ENCODE measurements at places on chromosomes 3 and 15.

DNA sequence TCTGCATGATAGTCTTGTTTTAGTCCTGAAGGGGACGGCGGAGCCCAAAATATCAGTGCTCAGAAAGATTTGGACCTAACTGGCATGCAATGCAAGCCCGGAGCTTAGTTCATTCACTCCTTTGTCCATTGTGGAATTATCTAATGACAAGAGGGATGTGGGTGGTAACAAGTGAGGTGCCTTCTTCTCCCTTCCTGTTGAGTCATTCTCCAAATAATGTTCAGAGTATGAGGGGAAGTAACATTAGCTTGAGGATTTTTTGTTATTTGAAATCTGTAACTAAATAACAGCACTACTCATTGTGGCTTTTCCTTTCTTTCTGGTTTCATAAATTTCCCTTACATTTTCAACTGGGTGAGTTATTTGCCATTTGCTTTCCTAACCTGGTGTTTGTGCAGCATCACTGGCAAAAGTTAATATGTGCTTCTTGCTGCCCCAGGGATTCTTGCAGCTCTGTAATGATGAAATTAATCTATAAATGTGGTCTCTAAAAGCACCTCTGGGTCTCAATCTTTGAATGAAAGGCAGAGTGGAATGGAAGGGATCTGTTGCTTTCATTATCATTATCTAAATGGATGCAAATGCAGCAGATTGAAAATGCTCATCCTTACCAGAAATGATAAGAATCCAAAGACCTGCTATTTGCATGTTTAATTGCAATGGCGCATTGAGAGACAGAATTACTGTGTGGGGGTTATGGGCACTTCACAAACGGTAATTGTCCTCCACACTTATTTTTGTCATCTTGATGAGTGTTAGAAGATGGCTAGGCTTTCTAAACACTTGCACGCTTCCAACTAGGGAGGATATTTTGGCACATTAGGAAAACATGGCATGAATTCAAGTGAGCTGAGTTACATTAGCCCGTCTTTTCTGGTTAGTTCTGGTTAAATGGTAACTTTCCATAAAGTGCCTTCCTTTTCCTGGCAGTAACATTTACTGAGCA is 89.9 kb upstream of the MITF start:
- DNase-seq: no peak

DNA sequence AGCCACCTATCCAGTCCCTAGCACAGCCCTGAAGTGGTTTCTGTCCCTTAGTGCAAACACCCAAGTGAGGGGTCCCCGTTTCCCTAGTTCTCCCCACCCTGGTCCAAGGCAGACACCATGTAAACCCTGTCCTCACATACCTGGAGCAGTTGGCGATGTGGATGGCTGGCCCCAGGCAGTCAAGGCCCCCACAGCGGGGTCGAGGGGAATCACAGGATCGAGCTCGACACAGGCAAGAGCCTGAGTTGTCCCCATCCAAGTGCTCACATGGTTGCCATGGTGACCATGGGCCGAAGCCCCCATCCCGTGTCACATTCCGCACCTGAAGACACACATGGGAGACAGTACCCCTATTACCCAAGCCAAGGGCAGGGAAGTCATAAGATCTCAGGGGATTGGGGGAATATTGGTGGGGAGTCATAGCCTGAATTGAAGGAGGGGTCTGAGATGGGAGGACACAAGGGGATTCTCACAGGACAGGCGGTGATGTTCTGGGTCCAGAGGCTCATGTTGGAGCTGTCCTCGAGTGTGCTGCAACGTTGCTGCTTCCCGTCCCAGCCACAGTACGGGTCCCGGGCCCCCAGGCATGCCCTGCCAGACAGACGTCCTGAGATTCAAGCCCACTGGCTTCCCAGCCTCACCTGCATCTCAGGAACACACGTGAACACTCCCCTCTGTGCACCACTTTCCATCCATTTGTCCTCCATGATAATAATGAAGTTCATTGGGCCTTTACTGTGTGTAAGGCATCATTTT is 112.1 kb downstream of the SEMA5B start:
- DNase-seq: no peak

DNA sequence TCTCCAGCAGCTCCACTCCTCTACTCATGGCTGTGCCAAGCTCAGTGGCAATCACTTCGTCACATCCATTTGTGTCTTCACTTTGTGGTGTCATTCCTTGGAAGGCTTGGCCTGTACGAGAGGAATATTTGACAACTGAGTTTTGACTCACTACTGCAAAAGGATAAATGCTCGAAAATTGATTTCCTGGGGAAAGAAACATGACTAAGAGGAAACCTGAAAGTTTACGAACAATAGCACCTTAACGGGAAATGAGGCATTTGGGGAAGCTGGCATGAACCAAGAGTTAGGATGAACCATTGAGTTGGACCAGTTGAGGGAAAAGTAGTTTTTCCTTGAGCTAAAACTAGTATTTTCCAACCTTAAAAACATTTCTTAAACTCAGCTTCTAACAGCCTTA is 74.2 kb upstream of the ABHD17C start:
- no peak for DNase-seq

- no peak for DNase-seq
Observed at GRCh38 chr3:115659253-115660220, 36.2 kb downstream of the GAP43 start.

DNA sequence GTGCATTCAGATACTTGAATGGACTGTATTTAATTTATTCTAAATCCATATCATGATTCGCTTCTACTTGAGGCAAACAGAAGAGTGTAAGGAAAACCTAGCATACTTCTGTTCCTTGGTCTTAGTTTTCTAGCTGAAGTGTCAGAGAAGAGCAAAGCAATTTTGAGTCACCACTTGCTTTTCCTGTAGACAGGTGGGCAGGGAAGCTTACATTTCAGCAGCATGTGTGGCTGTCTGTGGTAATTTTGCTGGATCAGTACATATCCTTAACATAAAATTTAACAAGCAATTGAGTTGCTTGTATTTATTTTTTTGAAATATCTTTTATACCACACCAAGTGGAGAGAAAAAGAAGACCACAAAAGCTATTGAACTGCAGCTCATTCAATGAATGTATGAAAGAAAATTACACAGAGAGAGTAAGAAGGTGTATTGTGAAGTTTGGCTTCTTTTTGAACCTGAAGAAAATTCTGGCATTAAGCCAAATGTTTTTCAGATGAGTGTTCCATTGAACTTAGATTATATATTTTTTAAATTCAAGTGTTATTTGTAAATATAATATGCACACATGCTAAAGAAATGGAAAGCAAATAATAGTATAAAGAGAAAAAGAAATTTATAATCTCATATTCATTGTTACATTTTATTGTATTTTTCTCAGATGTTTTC is 747.6 kb downstream of the NAALADL2 start:
- no peak for DNase-seq

DNA sequence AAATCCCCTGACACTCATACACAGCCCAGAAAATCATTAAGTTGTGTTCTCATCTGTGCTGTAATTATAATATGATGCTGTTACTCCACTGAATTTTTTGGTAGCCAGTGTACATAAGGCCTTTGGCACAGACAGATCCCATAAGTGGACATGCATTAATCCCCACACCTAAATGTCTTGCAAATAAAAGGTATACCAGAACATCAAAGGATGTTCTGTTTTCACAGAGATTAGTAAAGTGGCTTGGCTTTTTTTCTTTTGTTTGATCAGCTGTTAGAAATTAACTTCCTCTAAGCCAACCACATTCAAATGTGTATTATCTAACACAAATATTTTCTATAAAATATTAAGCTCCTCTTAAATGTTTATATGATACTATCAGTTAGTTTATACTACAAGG is 2.7 kb downstream of the SST start:
- DNase-seq: no peak

DNA sequence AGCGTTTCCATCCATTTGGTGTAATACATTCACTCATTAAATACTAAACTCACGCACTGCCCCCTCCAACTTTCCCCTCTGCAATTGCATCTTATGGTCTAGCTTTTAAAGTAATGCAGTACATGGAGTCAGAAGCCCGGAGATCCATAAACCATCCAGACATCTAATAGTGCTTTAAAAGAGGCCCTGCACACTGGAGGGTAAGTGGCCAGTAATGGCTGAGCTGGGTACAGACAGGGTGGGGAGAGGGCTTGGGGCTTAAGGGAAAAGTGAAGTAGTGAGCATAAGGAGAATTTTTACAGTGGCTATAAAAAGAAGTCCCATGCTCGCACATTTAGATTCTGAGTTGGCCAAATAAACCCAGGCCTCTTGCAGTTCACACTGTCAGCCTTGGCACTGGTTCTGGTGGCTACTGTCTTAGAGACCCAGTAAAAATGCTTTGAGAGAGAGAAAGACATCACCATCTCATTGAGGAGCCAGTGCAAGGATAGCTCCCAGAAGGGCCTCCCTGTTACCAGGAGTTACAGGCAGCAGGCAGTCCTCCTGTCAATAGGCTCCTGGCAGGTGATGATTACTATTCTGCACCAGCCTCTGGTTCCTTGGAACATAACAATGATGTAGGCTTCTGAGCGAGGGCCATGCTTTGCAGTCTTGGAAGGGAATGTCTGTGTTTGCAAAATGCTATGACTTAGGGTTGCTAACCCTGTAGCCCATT is 112.6 kb upstream of the NEO1 start:
- no peak for DNase-seq

DNA sequence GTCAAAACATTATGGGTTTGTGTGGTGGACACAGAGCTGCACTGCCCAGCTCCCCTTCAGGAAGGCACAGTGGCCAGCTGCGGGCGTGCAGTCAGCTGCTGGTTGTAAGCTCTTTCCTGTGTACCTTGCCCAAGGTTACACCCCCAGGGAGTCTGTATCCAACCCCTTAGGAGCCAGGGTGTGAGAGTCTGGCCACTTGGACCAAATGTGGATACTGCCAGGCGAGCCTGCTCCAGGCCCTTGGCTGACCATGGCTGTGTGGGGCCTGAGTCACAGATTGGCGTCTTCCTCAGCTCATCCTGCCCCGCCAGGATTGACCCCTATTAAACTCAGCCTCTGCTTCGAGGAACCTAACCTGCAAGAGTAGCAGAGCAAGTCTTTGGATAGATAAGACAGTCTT is 56.9 kb downstream of the ABHD5 start:
- DNase-seq: no peak

GRCh38 chr3:129413687-129414506 is 14.5 kb downstream of the EFCAB12 start:
- DNase-seq: no peak

- no peak for DNase-seq
Observed at GRCh38 chr3:64608741-64609140, 79.1 kb downstream of the ADAMTS9 start.

GRCh38 chr3:126294211-126294808 is 62.9 kb downstream of the KLF15 start:
- no peak for DNase-seq

DNA sequence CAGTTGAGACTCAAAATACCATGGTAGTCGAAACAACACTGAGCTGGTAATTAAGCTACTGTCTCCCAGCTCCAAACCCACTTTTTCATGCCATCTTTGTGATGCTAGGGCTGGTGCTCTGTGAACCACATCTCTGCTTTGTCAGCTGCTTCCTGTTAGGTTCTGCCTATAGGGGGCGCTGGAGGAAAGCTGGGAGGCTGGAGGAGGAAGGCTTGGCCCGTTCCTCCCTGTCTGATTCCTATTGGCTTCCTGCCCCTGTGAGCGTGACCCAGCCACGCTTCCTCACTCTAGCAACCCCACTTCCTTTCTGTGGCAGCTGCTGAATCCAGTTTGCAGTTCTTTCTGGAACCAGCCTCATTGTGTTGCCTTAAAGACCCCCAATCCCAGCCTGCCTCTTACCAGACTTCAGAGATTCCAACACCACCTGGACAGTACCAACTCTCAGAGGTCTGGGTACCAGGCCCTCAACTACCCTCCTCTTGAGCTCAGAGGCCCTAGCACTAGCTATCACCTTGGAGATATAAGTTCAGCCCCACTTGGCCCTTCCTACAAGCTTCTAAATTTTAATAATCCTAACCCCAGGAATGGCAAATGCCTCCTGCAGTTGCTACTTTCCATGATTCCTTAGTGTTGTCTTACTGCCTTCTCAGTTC is 120.9 kb downstream of the ERC2 start:
- DNase-seq: peak; percentile 37

GRCh38 chr3:133440652-133441051 is 40.8 kb downstream of the BFSP2 start:
- no peak for DNase-seq

- DNase-seq: no peak
Observed at GRCh38 chr15:100802421-100803170, 77.0 kb upstream of the ALDH1A3 start.

GRCh38 chr3:44870375-44871061 is 3.9 kb upstream of the TGM4 start:
- DNase-seq: no peak

DNA sequence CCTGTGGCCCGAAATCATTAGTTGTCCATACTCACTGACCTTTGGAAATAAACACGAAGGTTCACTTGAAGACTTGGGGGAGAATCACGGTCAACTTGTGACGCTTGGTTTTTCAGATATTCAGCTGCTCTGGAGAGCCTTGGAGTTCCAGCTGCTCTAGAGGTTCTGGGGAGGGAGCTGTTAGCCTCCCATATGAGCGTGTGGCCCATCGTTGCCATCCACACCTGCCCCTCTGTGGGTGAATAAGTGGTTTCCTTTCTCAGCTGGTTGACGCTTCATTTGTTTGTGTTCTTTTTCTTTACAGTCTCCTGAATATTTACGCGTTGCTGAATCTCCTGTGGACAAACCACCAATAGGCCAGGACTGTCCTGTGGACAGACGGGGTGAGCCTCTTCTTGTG is 35.6 kb downstream of the APBA2 start:
- DNase-seq: no peak

DNA sequence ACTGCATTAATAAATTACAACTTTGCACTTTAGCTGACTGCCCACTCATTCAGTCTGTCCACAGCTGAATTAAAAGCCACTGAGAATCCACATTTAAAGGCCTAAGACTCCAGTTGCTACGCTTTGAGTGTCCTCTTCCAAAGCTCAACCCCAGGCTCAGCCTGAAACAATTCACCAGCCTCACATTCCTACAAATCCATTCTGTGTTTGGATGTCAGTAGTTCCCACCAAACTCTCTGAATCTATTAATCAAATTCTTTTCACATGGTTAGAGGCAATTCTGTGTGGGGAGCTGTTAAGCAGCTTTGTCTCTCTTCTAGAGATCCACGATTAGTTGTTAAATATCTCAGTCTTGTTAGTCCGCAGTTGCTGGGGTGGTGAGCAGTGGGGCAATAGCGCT is 116.8 kb upstream of the UBE2E2 start:
- no peak for DNase-seq

DNA sequence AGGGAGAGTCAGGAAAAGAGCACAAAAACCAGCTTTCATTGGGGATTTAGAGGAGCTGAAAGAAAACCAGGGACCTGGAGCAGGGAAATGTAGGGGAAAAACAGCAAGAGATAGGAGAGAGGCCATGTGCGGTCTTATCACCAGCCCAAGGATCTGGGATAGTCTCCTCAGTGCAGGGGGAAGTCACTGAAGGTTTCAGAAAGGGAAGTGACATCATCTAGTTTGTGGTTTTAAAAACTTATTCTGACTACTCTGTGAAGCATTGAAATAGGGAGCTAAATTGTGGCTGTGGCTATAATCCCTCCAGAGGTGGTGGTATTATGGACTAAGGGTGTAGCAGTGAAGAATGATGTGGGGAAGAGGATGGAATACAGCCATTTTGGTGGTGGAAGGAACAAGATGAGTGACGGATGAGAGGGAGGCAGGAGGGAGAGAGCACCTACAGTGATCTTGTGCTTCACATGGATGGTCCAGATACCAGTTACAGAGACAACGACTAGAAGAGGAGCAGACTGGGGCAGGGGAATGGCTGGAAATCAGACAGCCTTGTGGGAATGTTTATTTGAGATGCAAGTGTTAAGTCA is 72.7 kb downstream of the HMG20A start:
- DNase-seq: no peak

Measured in BE2C (cell line).